ENCODE measurements at places on chromosomes 1 and 21.

DNA sequence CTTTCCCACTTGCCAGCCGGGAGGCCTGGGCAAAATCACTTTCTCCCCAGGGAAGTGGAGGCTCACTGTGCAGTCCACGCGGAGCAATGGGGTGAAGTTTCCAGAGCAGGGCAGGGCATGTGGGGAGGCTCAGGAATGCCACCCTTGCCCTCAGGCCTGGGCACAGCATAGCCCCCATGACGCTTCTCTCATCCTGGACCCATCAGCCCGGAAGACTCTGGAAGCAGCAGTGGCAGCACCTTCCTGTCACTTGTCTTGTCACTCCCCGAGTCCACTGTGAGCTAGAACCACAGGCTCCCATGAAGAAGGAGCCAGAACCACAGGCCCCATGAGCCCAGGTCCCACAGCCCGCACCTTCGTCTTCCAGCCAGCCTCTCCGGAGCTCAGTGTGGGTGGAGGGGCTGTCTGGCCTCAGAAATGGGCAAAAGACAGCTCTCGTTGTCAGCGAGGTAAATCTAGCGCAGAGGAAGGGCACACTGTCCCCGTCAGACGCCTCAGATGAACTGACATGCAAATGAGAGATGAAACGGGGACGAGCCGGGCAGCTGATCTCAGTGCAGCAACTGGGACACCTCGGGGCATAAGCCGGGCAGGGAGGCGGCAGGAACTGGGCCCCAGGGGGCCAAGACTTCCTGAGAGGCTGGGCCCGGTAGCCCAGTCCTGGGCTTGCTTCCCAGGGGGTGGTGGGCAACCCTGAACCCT lies 6.1 kb downstream of the PDE9A start:
- no peak for DNase-seq

GRCh38 chr1:45037456-45037855 lies 25.4 kb downstream of the UROD start:
- DNase-seq = no peak

DNA sequence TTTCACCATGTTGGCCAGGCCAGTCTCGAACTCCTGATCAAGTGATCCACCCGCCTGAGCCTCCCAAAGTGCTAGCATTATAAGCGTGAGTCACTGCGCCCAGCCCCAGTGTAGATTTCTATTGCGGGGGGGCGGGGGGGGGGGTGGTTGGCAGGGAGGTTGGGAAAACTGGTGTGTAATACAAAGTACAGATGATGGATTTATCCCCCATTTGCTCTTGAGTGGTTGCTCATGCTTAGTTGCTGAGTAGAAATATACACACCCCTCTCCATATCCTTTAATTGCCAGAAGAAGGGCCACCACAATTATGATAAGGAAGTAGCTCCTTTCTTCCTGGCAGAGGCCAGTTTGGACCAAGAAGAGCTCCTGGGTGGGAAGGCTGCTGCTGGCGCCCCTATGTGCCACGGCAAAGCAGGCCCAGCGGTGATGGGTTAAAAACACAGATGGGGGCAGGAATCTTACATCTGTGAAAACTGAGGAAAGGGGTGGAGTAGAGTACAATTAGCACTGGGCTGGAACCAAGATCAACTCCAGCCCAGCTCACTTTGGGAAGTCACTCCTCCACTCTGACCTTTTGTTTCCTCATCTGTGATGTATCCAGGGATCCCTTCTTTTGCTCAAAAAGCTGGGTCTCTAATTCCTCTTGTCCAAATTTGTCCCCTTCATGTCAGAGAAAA lies 55.2 kb downstream of the MRPL37 start:
- DNase-seq = no peak

- DNase-seq = peak; percentile 37
Measured at GRCh38 chr1:155859881-155860871, 809 bp downstream of the SYT11 start.
